Panc1 (cell line): ENCODE measurements at places on chromosomes 5 and 9. TPM values are rescaled to one million over a fixed set of nuclear protein-coding genes. Genes with fewer than 3 reads are reported as not detected.
A peak's percentile ranks its signal among the peaks of the same experiment; 100 is the strongest.

DNA sequence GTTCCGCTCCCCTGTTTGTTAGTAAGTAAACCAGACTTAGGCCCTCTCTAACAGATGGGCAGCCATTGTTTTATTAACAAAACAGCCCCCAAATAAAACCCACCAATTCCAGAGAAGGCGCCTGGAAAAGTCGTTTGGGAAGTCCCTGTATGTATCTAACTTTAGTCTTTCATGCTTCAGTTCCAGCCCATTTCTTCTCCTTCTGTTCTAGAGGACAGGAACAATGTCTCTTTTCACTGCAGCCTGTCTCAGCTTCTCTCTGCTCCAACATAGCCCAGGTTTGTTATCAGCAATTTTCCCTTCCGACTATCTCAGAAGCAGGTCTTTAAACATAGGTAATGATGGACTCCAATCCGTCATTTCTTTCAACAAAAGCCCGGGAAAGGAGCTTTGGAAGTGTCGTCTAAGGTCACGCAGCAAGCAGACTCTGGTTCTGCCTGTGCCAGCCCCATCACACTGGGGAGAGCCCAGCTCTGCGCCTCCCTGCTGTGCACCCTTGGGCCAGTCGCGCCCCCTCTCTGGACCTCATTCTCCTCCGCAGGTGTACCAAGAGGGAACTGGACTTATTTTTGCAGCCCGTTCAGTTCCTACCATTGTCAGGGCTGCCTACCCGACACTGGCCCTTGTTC is 9.6 kb upstream of the AKNA start:
- H3K4me3 ChIP-seq, result peak overlapping the region; percentile 70
- no peaks in the 10 kb centered on the region for H3K27me3 ChIP-seq
- no peaks in the 10 kb centered on the region; the same call in 1 of the 2 replicates for H3K36me3 ChIP-seq
- no peak for DNase-seq

PCSK1 gene
- total RNA-seq, result not detected

DNA sequence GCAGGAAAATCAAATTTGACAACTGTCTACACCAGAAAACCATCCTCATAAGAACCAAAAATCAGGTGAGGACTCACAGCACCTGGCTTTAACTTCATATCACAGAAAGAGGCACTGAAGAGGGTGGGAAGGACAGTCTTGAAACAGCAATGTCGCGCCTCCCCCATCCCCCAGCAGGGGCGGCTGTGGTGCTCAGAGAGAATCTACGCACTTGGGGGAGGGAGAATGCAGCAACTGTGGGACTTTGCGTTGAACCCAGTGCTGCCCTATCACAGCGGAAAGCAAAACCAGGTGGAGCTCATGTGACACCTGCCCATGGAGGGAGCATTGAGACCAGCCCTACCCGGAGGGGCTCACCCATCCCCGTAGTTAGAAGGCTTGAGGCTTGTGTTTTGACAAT is 191.8 kb downstream of the MSX2 start:
- no peak for DNase-seq
- H3K27me3 ChIP-seq, result peaks cover 7% of the 10 kb centered on the region; the same call in 1 of the 2 replicates
- H3K27ac ChIP-seq, result no peak overlapping the region
- no peaks in the 10 kb centered on the region for H3K36me3 ChIP-seq

DNA sequence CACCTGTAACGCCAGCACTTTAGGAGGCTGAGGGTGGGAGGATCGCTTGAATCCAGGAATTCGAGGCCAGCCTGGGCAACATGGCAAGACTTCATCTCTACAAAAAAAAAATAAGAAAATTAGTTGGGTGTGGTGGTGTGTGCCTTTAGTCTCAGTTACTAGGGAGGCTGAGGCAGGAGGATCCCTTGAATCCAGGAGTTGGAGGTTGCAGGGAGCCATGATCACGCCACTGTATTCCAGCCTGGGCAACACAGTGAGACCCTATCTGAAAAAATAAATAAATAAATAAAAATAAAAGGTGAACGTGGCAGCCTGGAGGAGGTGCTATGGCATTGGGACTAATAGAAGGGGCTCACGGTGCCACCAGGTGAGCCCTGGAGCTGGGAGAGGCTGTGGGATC is 7.1 kb downstream of the FGFR4 start:
- no peak for DNase-seq
- no peaks in the 10 kb centered on the region for H3K27me3 ChIP-seq
- H3K4me1 ChIP-seq, result peaks cover 4% of the 10 kb centered on the region; the same call in 1 of the 2 replicates
- no peaks in the 10 kb centered on the region for H3K36me3 ChIP-seq
- H3K4me3 ChIP-seq, result no peak overlapping the region
